Cardiac fibroblast (primary cell): ENCODE measurements at places on chromosomes 7 and 10.

DNA sequence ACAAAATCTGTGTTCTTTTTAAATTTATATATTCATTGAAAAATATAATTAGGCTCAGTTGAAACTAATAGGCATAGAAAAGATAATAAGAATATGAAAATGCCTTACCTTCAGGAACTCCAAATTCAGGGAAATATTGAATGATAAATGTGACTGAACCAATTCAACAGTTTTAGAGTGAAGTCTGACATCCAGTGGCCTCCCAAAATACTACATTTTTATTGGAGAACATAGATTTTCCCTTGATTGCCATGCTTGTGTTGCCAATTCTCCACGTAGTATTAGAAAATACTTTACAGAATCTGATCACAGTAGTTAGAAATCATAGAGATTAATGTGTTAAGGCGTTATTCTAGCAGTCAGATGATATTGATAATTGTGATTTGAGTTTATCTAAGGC is 1246.7 kb downstream of the GATA3 start:
- no peak for DNase-seq

DNA sequence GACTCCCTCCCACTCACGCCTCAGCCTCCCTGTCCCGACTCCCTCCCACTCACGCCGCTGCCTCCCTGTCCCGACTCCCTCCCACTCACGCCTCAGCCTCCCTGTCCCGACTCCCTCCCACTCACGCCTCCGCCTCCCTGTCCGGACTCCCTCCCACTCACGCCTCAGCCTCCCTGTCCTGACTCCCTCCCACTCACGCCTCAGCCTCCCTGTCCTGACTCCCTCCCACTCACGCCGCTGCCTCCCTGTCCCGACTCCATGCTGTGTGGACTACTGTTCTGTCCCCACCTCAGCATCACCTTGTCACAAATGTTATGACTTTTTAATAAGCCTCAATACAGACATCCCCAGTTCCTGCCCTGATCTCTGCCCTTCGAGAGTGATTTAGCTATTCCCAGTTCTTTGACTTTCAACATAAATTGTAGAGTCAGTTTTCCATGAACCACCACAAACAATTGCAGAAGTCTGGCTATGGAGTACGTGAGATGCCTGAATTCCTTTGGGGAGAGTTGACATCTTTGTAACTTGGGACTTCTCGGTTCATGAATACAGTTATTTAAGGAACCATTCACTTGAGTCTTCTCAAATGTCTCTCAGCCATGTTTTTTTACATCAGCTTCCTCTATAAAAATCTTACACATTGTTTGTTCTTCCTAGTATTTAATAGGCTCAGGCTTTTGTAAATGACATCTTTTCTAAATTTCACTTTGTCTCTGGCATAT is 71.9 kb downstream of the FOXL3 start:
- DNase-seq, result peak; percentile 4

DNA sequence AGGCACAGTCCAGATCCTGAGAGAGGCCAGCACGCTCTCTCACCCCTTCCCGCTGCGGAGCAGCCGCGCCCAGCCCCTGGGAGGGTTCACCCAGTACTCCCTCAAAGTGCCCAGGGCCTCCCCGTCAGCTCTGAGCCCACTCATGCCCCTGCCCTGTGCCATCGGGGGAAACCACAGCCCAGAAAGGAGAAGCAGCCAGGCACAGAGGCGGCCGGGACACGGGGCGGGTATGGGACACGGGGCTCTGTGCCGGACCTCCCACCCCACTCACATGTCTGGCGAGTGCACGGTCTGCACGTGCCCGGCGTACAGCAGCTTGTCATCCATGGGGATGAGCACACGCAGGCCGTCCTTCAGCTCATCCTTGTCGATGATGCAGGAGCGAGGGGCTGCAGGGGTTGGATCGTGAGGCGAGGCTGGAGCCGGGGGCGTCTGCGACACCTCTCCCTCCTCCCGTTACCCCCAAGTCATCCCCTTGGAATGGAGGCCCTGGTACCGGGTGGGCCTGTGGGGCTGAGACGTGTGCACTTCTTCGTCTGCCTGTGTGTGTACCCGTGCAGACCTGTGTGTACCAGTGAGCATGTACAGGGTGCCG is 38.2 kb downstream of the SLC29A4 start:
- DNase-seq, result no peak

GRCh38 chr10:30789806-30790205 is 160.3 kb upstream of the LYZL2 start:
- DNase-seq, result no peak

DNA sequence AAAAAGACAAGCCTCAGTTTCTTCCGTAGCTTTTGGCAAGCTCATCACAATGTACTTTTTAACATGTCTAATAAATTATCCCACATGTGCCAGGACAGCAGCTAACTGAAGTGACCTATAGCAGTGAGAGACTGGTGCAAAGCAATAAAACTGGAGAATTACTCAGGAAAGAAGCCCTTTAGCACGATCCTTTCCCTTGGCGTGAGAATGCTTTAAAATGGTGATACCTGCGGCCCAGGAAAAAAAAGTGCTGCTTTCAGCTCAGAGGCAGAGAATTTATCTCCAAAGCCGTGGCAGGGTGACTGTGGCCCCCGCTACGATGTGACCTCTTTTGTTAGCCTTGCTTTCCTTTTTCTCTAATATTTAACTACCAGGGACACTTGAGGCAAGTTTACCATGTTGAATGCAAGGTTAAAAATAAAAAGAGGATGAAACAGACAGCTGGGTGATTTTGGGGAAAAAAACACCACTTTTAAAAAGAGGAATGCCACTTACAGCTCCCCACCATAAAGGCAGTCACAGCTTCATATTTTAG is 184.0 kb downstream of the FANK1 start:
- no peak for DNase-seq

DNA sequence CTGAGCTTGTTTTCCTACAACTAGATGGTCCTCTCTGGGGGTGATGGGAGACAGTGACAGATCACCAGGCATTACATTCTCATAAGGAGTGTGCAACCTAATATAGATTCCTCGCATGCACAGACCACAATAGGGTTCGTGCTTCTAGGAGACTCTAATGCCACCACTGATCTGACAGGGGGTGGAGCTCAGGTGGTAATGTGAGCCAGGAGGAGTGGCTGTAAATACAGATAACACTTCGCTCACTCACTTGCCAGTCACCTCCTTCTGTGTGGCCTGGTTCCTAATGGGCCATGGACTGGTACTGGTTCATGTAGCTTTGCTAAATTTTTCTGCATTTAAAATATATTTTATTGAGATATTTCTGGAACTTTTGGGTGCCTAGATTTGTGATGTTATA is 202.3 kb upstream of the ZNF32 start:
- DNase-seq, result no peak

DNA sequence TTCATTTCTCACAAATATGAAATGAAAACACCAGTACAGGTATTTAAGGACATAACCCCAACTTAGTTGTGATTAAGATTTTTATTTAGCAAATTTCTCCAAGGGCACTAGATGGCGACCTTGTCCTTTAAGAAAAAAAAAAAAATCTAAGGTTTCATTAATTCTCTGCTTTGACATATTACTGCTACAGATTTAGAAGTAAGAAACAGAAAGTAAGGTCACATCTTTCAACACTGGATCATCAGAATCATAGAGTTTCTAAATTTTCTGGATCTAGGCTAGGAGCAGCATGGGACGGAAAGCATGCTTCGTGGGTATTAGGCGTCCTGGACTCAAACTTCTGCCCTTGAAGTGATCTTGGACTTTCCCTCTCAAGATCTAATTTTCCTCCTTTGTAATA is 85.5 kb upstream of the PRKG1 start:
- DNase-seq, result peak; percentile 67

- DNase-seq, result peak; percentile 56
Observed at GRCh38 chr7:104156842-104157277, 51.0 kb downstream of the ORC5 start.

GRCh38 chr10:103451091-103451813 is 918 bp downstream of the CALHM2 start:
- peak; percentile 39 for DNase-seq

GRCh38 chr10:64760371-64760770 is 1239.2 kb downstream of the REEP3 start:
- DNase-seq, result no peak
